ENCODE measurements at places on chromosomes 6 and 20. TPM values are rescaled to one million over a fixed set of nuclear protein-coding genes. Genes with fewer than 3 reads are reported as not detected.

DNA sequence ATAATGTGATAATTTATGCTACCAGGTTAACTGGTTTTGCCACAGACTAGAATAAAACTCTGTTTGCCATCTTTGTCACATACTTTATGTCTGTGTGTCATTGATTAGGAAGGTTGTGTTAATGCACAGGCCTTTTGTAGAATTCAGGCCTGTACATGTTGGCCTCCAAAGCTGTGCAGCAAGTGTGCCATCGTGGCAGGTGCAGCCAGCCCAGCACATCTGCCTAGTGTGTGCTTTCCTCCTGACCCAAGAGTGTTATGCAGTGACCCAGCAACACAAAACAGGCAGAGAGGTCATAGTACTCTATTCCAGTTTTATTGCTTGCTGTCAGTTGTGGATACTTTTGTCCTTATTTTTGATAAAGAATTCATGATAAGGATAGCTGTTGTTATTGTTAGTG lies 3.7 kb downstream of the MAP3K4 start:
- DNase-seq = peak; percentile 21

DNA sequence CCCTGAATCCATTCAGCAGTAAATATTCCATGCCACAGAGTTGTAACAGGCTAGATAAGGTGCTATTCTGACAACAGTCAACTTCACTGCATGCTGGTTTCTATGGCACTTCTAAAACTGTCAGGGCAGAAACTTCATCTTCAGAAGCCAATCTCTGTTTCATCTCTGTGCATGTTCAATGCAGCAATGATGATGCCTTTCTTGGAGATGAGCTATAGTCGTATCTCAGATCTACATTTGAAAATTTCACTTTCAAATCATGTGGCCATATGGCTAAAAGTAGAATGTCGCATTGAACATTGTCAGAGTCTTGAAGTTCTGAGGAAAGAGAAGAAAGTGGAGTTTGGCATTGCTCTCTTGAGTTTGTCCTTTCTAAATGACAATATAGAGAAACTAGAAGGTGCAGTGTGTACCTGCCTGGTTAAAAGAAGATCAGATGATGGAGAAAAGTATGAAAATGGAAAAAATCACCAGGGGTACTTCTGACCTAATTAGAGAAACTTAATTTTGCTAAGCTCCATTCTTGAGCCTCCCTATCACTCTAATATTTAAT lies 49.0 kb upstream of the VSTM2L start:
- DNase-seq = no peak

- peak; percentile 47 for DNase-seq
Observed at GRCh38 chr20:40687384-40688128, 1.5 kb downstream of the MAFB start.

GRCh38 chr20:24724982-24725533 lies 224.0 kb upstream of the CST7 start:
- DNase-seq = no peak

GRCh38 chr20:36421641-36422040 lies 115.5 kb downstream of the DLGAP4 start:
- peak; percentile 75 for DNase-seq

DNA sequence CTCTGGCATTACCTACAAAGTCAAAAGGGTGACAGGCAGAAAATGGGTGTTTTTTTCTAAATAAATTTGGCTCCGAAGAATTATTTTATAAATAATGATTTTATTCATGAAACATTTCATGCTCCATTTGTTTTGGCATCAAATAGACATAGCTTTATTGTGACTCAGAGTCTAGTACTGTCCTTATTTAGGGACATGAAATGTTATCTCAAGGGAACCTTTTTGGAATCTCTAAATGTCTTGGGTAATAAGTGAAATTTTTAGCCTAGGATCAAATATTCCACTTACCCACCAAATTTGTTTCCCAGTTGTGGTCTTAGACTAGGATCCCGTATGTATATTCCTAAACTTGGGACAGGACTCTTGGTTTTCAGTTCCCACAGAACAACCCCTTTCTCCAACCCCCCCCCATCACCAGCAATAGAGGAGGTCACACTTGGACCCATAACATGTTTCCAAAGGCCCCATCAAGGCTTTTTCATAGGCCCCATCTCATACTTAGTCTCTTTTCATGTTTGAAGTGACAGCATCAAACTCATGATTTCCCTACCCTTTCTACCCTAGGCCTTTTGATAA lies 81.8 kb downstream of the JAG1 start:
- DNase-seq = no peak

DNA sequence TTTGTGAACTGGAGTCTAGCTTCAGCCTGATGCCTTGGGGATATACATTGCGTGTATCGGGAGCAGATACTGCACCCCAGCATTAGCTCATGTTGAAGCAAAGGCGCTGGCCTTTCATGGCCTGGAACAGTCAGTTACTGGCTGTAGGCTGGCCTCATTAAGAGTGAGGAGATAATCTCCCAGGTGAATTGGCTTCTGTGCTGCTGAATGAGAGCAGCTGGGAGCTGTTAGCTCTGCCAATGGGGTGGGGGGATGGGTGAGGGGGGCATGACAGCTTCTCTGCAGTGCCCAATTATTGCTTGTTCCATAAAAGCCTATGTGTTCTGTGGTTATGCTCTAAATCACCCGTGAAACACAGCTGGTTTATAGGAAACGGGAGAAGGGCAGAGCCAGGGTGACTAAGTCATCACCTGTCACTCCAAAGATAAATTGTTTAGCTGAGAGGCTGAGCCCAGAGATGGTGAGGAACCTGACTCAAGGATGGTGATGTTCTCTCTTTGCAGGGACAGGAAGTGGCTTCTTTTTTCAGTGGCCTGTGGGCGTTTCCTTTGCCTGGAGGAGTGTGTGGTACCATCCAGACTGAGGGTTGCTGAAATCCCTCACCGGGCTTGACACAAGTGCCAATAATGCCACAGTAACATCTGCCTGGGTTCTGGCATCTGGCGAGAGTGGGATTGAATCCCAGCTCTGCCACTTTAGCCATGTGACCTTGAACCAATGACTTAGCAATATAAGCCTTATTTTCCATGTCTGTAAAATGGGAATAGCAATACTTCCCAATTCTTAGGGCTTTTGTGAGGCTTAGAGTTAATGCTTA lies 170.8 kb downstream of the BCAS1 start:
- peak; percentile 96 for DNase-seq

DNA sequence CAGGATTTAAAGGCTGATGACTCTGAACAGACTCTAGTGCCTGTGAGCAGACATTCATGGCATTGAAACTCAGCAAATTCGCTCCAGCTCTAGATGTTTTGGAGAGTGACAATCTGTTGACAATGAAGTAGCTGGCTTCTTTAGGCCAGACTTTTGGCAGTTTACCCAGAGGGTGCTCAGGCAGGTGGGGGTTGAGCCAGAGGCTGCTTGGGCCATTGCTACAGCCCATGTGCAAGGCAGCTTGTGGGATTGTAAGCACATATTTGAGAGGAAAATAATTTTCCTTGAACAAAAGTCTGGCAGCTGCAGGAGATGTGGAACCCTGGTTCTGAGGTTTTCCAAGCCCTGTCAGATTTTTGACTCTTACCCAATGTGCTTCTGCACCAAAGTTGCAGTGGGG lies 311.6 kb downstream of the CDC5L start:
- DNase-seq = no peak

Gene PSMF1
- 273 TPM for total RNA-seq

DNA sequence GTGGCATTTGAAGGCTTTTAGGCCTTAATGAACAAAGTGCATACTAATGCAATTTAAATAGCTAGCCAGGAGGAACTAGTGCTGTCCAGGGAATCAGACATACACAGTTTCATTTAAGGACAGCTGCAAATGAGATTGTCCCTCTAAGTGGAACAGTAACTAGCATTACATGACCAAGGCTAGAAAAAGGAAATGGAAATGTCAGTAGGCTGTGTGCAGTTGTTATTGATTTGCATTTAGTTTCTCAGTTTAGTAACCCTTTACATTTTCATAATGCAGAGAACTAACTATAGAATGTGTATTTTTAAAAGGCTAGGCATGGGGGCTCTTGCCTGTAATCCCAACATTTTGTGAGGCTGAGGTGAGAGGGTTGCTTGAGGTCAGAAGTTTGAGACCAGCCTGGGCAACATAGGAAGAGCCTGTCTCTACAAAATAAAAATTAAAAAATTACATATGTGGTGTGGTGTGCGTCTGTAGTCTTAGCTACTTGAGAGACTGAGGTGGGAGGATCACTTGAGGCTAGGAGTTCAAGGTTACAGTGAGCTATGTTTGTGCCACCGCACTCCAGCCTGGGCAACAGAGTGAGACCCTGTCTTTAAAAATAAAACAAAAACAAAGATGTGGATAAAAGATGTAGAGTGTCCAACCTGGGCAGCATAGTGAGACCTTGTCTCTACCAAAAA lies 468.0 kb downstream of the UTRN start:
- DNase-seq = no peak

Gene MUC22
- total RNA-seq = not detected

DNA sequence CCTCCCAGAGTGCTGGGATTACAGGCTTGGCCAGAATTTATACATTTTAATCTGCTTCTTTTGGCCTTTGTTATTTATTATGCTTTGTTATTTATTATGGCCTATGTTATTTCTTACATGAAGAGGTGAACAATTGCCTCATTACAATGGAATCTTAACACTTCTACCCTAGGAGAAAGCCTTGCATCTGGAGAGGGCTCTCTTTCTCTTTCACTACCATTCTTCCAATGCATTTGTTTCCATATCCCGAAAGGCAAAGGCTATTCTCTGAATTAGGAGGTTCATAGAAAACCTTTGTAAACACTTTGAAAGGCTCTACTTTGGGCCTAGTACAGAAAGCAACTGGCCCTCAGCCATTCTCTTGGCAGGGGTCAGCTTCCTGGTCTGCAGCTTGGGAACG lies 19.9 kb upstream of the DEK start:
- DNase-seq = no peak

- peak; percentile 27 for DNase-seq
Observed at GRCh38 chr20:43691928-43692524, 25.1 kb downstream of the MYBL2 start.

Gene FAM83B
- total RNA-seq = 52.2 TPM

- no peak for DNase-seq
Observed at GRCh38 chr6:128425856-128426255, 94.5 kb downstream of the PTPRK start.

Gene BIRC7
- total RNA-seq = not detected

Gene SLC22A7
- not detected for total RNA-seq

- DNase-seq = no peak
Observed at GRCh38 chr20:60955706-60956105, 296.4 kb upstream of the CDH4 start.

GRCh38 chr6:160133441-160134336 lies 12.1 kb downstream of the SLC22A1 start:
- no peak for DNase-seq

GRCh38 chr6:157670466-157671186 lies 152.4 kb upstream of the SNX9 start:
- no peak for DNase-seq

DNA sequence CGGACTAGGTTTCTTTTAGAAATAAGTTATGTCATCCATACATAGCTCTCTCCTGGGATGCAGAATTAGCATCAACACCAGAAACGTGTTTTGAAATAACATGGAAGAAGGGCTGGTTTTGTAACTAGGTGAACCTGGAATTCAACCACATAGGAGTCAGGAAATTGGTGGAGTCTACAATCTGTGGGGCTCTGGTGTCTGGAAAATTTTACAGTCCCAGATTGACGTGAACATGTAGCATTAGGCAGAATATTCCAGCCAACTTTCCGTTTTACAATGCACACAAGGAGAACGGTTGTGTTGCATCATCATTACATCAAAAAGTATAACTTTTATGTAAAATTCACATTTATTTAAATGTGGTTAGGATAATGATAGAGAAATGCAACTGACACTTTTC lies 1.9 kb downstream of the KCNQ5 start:
- DNase-seq = no peak

Gene OPN5
- not detected for total RNA-seq

GRCh38 chr6:36906539-36907325 lies 21.0 kb downstream of the C6orf89 start:
- no peak for DNase-seq

Gene KIAA0408
- not detected for total RNA-seq

DNA sequence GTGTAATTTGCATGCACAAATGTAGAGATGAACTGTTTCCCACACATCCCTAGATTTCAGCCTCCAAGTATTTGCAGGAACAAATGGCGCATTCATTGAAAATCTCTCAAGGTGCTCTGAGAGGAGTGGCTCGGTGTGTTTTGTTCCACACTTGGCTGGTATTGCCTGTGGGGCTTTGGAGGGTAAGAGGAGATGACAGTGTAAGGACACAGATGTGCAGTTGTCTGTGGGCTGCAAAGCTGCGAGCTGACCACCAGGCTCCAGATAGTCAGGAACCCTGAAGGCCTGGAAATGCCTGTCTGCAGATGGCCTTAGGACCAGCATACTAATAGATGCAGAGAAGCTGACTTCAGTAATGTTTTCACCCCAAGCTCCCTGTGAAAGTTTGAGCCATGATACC lies 57.7 kb upstream of the PBOV1 start:
- no peak for DNase-seq

DNA sequence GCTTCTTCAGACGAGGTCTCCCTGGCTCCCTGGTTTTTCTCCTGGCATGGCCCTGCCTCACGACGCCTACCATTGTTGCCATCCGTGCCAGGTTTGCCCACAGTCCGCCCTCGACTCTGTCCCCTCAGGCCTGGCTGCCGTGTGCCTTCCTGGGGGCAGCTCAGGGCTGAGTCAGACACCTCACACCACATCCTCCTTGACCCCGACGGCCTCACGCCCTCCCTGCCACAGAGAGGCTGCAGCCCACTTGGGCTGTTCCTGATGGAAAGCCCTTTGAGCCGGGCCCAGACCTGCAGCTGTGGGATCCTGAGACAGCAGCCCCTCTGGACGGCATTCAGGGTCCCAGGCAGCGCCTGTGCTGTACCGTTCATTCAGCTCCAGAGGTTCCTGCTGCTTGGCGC lies 108.3 kb downstream of the PSMB1 start:
- DNase-seq = peak; percentile 28

Gene BPIFB4
- not detected for total RNA-seq

DNA sequence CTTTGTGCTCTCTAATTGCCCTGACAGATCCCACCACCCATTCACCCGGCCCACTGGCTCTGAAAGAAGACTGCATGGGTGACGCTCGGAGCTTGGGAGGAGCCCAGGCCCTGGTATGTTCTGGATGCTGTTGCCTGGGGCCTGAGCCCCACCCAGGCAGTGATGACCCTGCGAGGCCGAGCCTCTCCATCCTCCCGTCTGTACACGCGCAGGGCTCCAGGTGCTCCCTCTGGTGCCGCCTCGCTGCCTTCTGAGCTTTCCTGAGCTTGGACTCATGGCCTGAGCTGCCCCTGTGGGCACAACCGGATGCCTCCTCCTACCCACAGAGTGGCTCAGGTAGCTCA lies 61.2 kb downstream of the STK35 start:
- no peak for DNase-seq

Data from mammary epithelial cell (primary cell).